ENCODE measurements at places on chromosomes 11 and 22. TPM values are rescaled to one million over a fixed set of nuclear protein-coding genes. Genes with fewer than 3 reads are reported as not detected.

HBG1 gene
- total RNA-seq: not detected

NOX4 gene
- total RNA-seq: 11.4 TPM

DNA sequence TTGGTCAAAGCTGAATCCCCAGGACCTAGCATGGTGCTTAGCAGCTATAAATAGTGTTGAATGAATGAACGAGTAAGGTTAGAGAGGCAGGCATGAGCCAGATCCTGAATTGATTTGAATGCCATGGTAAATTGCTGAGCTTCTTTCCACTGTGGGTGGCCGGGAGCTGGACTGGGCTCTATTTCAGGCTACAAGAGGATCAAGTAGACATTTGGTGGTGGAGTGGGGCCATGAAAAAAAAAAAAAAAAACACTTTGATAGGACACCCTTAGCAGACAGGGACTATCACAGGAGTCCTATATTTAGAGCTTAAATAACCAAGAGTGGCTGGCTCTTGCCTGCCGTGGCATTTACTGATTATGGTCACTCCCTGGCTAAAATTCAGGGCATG, 77.6 kb downstream of the MIAT start:
- no peaks in the 10 kb centered on the region for H3K27me3 ChIP-seq
- H3K4me3 ChIP-seq: no peak overlapping the region
- no peak for DNase-seq
- no peaks in the 10 kb centered on the region for H3K36me3 ChIP-seq
- no peak overlapping the region for H3K27ac ChIP-seq

DNA sequence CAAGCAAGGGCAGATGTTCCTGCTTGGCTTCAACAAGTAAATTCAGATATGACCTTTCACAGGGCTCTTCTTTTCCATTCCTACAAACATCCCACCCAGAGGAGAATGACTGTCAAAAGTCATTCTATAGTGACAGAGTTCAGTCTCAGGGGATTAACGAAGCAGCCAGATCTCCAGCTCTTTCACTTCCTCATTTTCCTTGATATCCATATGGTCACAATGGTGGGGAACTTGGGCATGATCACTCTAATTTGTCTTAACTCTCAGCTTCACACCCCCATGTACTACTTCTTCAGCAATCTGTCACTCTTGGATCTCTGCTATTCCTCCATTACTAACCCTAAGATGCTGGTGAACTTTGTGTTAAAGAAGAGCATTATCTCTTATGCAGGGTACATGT, 15.0 kb upstream of the OR8B8 start:
- H3K27me3 ChIP-seq: no peaks in the 10 kb centered on the region
- no peaks in the 10 kb centered on the region for H3K4me1 ChIP-seq
- no peaks in the 10 kb centered on the region for H3K36me3 ChIP-seq
- H3K27ac ChIP-seq: no peak overlapping the region

CLCF1 gene
- 8.9 TPM for total RNA-seq
